T-helper 1 cell (primary cell): ENCODE measurements at places on chromosomes 6 and 20.

- no peak for DNase-seq
These were observed 69.5 kb downstream of the TTLL2 start for GRCh38 chr6:167394339-167394738.

DNA sequence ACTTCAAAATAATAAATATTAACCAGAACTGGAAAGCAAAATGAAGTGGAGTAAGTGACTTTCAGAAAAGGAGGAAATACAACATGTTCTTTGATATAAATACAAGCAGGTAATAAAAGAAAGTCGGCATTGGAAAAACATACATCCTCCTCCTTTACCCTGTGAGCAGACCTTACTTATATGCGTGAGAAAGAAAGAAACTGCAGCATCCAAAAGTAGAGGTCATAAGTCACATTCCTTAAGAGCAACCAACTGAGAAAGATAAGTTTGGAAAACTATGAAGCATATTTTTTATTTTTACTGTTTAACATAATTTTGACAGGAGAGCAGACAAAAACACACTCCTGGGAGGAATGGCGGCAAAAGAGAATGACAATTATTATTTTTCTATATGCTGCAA, 155.5 kb downstream of the HACE1 start:
- DNase-seq: no peak

GRCh38 chr6:3592371-3592941, 135.6 kb upstream of the SLC22A23 start:
- DNase-seq: no peak

GRCh38 chr6:131916847-131917246, 34.3 kb downstream of the CCN2 start:
- DNase-seq: no peak

- DNase-seq: no peak
These were observed 57.8 kb downstream of the ATP9A start for GRCh38 chr20:51710361-51710894.

DNA sequence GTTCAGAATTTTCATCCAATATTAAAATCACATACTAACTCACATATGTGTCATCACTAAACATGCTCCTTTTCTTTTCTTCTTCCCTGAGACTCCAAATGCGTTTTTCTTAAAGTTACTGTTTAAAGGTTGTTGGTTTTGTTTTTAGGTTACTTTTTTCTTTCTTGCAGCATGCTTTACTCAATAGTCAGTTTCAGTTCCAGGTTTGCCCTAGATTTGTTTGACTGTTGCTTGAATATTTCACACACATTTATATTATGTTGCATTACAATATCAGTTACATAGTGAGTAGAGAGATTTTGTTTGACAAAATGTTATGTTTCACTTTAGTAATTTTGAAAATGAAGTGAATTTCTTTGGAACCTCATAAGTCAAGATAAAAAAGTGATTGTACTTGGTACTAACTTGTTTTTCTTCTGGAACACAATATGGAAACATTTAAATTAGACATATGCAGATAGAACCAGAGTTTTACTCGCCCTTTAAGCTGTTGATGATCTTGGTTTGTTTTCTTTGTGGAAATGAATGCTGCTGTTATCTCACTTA, 27.3 kb downstream of the FNDC1 start:
- DNase-seq: no peak
